ENCODE measurements at places on chromosomes 1 and 21. TPM values are rescaled to one million over a fixed set of nuclear protein-coding genes. Genes with fewer than 3 reads are reported as not detected.

- peaks cover 14% of the 10 kb centered on the region for H3K36me3 ChIP-seq
- no peaks in the 10 kb centered on the region for H3K27me3 ChIP-seq
- H3K4me1 ChIP-seq: peaks cover 56% of the 10 kb centered on the region
- peak overlapping the region; percentile 58 for H3K27ac ChIP-seq
- no peak for DNase-seq
Measured at GRCh38 chr1:223654083-223654482, 11.4 kb downstream of the CAPN8 start.

Gene OR10X1
- not detected for total RNA-seq

DNA sequence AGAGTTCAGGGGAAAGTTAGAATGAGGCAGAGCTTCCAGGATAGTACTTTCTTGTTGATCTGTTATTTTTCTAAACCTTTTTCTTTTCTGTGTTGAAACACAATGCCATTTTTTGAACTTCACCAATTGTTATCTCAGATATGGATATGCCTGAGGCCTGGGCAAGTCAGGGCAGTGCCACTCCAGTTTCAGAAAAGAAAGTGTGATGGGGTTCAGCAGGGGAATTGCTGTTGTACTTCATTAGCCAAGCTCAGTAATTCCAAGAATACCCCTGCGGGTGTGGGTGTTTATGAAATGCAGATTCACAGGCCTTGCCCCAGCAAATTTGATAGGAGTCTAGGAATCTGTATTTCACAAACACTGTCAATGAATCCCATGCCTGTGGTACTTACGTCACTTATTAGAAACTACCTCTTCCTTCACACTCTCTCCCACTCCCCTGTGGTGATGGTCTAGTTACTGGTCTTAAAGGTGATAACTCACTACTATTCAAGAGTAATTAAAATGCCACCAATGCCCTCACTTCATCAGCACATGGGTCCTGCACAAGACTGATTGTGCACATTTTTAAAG, 142.3 kb downstream of the PBX1 start:
- no peak overlapping the region for H3K4me3 ChIP-seq
- no peaks in the 10 kb centered on the region for H3K4me1 ChIP-seq
- H3K36me3 ChIP-seq: no peaks in the 10 kb centered on the region
- no peak overlapping the region for H3K27ac ChIP-seq
- DNase-seq: no peak

DNA sequence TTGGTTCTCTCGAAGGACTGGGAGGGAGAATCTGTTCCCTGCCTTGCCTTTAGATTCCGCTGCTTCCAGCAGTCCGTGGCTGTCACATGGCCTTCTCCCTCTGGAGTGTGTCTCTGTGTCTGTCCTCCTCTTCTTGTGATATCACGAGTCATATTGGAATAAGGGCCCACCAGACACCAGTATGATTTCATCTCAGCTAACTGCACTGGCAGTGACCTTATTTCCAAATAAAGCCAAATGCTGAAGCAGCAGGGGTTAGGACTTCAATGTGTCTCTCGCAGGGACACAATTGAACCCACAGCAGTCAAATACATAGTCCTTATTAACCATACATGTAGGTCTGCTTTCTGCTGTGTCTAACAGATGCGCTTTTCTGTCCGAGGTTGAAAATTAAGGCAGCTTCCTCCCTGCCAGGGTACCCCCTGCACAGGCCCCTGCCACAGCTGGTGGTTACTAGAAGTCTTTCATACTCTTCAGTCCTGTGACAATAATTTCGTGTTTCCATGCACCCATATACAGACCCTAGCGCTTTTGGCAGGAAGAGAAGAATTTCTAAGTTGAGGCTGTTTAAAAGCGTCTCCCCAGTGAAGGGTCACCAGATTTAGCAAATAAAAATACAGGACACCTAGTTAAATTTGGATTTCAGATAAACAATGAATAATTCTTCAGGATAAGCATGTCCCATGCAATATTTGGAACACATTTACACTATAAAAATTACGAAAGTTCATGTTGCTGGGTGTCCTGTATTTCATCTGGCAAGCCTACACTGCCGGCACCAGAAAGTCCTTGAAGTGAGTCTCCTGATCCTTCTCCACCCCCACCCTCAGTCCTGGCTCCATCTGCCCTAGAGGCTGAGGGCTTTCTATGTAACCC, 182.1 kb downstream of the ETS2 start:
- no peaks in the 10 kb centered on the region for H3K4me1 ChIP-seq
- H3K4me3 ChIP-seq: no peak overlapping the region
- no peak overlapping the region for H3K27ac ChIP-seq
- DNase-seq: no peak

Gene S100A9
- total RNA-seq: 10.6 TPM

GRCh38 chr1:68359045-68359444, 90.7 kb downstream of the RPE65 start:
- no peaks in the 10 kb centered on the region for H3K27me3 ChIP-seq
- H3K27ac ChIP-seq: peak overlapping the region; percentile 75
- H3K4me1 ChIP-seq: peaks cover 10% of the 10 kb centered on the region
- H3K4me3 ChIP-seq: no peak overlapping the region
- no peaks in the 10 kb centered on the region for H3K36me3 ChIP-seq

Gene OR2L8
- not detected for total RNA-seq

DNA sequence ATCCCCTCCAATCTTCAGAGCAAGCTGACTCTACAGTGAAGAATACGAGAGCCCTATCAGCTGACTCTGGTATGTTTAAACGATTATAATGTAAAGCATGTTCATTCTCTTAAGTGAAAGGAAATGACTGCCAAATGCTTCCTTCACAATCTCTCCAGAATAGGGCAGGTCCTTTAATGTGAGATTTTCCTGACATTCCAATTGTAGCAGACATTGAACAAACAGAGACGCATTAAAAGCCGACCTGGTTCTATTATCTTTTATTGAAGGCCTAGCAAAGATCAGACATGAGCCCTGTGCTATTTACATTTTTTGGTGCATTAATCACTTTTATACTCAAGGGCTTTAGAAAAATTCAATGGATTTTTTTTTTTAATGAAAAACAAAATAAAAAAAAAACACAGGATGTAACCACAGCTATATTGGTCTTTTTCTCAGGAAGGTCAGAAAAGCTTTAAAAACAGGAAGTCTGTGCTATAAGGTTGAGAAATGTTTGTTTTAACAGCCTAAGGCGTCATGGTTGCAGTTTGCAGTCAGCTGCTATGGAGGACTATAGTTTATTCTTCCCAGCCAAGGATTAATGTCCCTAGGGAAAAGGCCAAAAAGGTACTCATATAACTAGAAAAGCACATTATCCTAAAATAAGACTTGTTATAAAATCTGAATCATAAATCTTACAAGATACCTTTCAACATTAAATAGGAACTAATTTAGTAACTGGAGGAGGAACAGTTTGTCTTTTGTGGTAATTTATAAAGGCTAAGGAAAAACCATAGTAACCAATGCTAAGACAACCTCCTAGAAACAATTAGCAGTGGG, 104.8 kb downstream of the RERE start:
- H3K4me3 ChIP-seq: peak overlapping the region; percentile 42
- DNase-seq: no peak
- H3K4me1 ChIP-seq: peaks cover 29% of the 10 kb centered on the region

Gene CELA2A
- not detected for total RNA-seq

GRCh38 chr1:201376464-201377374, 761 bp downstream of the TNNT2 start:
- H3K4me1 ChIP-seq: peaks cover 9% of the 10 kb centered on the region
- H3K4me3 ChIP-seq: no peak overlapping the region
- peaks cover 33% of the 10 kb centered on the region for H3K36me3 ChIP-seq
- peak; percentile 64 for DNase-seq
- H3K27ac ChIP-seq: no peak overlapping the region
- peaks cover 78% of the 10 kb centered on the region for H3K27me3 ChIP-seq

GRCh38 chr1:181425566-181425965, 57.8 kb upstream of the CACNA1E start:
- H3K4me1 ChIP-seq: peaks cover 8% of the 10 kb centered on the region
- H3K36me3 ChIP-seq: no peaks in the 10 kb centered on the region
- DNase-seq: no peak
- no peaks in the 10 kb centered on the region for H3K27me3 ChIP-seq
- no peak overlapping the region for H3K4me3 ChIP-seq

Gene PROK1
- total RNA-seq: not detected

Gene CYP4X1
- 0.21 TPM for total RNA-seq

Gene C8B
- not detected for total RNA-seq

- no peak overlapping the region for H3K4me3 ChIP-seq
- peaks cover 14% of the 10 kb centered on the region for H3K36me3 ChIP-seq
- DNase-seq: no peak
- H3K27ac ChIP-seq: no peak overlapping the region
Measured at GRCh38 chr1:17045634-17046333, 8.0 kb downstream of the SDHB start.

DNA sequence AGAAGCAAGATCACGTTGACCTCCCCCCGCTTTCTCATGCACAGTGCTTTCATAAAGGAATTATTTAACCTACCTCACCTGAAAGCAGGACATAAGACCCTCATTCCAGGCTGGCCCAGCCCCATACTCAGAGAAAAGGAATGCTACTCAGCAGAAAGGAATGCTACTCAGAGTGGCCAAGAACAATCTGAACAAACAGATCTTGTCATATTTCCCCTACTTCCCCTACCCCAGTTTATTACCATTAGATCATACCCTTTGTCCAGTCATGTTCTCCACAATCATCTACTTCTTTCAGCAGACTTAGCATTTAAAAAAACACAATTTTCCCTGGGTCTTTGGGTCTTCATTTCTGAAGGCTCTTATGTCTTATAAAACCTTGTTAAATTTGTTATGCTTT, 89.8 kb downstream of the SLC16A1 start:
- H3K4me1 ChIP-seq: peaks cover 33% of the 10 kb centered on the region
- no peak for DNase-seq
- no peak overlapping the region for H3K4me3 ChIP-seq
- H3K36me3 ChIP-seq: no peaks in the 10 kb centered on the region
- H3K27ac ChIP-seq: peak overlapping the region; percentile 16
- no peaks in the 10 kb centered on the region for H3K27me3 ChIP-seq

DNA sequence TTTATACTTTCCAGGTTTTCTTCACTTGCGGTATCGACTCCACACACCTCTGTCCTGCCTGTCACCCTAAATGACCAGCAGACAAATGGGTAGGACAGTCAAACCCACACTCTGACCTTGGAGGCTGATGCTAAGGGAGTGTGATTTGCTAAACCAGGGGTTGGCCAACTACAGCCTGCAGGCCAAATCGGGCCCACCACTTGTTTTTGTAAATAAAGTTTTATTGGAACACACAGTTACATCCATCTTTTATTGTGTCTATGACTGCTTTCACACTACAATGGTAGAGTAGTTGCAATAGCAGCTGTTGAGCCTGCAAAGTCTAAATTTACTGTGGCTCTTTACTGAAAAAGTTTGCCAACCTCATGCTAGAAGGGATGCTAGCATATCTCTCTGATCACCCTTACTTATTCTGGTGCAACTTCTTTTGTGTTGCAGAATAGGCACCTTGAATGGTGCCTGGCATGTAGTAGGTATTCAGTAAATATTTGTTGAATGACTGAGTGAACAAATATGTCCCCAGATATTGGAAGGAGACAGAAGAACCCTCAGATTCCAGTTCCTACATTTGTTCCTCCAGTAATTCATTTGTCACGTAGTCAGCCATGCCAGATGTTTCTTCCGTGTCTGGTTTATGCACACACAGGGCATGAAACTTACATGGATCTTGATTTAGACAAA, 18.6 kb downstream of the IFNGR2 start:
- H3K4me3 ChIP-seq: no peak overlapping the region
- no peaks in the 10 kb centered on the region for H3K27me3 ChIP-seq
- peaks cover 67% of the 10 kb centered on the region for H3K36me3 ChIP-seq
- DNase-seq: no peak

Gene KCNJ15
- 34.8 TPM for total RNA-seq

Gene SON
- total RNA-seq: 188 TPM

GRCh38 chr1:107138166-107138565, 2.7 kb upstream of the NTNG1 start:
- peaks cover 24% of the 10 kb centered on the region for H3K27me3 ChIP-seq
- H3K4me1 ChIP-seq: peaks cover 16% of the 10 kb centered on the region
- H3K4me3 ChIP-seq: no peak overlapping the region

Gene ANGPTL3
- total RNA-seq: not detected

DNA sequence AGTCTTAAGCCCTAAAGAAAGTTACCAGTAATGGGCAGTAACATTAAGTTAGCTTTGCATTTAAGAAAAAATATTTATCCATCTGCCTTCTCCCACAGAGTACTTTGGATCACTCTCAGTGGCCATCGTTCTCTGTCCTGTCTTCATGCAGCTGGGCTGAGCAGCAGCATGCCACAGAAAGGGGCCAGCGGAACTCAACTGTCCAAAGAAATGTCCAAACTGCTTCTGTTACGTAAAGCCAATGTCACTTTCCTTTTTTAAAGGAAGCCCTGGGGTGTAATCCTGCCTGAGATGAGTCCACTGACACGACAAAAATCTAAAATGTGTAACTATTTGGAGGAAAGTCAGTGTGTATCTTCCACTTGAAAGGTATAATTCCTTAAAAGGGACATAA, 291.6 kb downstream of the SMYD3 start:
- no peaks in the 10 kb centered on the region for H3K27me3 ChIP-seq
- H3K36me3 ChIP-seq: no peaks in the 10 kb centered on the region
- no peak for DNase-seq
- no peaks in the 10 kb centered on the region for H3K4me1 ChIP-seq
- H3K27ac ChIP-seq: no peak overlapping the region

GRCh38 chr1:95245029-95245428, 11.0 kb downstream of the RWDD3 start:
- no peak overlapping the region for H3K4me3 ChIP-seq
- DNase-seq: no peak
- no peaks in the 10 kb centered on the region for H3K27me3 ChIP-seq
- peaks cover 24% of the 10 kb centered on the region for H3K36me3 ChIP-seq
- H3K27ac ChIP-seq: no peak overlapping the region

- H3K27ac ChIP-seq: no peak overlapping the region
- H3K27me3 ChIP-seq: no peaks in the 10 kb centered on the region
- no peaks in the 10 kb centered on the region for H3K36me3 ChIP-seq
Measured at GRCh38 chr1:163604896-163605295, 283.1 kb downstream of the NUF2 start.

Gene SH2D5
- total RNA-seq: 3.8 TPM

DNA sequence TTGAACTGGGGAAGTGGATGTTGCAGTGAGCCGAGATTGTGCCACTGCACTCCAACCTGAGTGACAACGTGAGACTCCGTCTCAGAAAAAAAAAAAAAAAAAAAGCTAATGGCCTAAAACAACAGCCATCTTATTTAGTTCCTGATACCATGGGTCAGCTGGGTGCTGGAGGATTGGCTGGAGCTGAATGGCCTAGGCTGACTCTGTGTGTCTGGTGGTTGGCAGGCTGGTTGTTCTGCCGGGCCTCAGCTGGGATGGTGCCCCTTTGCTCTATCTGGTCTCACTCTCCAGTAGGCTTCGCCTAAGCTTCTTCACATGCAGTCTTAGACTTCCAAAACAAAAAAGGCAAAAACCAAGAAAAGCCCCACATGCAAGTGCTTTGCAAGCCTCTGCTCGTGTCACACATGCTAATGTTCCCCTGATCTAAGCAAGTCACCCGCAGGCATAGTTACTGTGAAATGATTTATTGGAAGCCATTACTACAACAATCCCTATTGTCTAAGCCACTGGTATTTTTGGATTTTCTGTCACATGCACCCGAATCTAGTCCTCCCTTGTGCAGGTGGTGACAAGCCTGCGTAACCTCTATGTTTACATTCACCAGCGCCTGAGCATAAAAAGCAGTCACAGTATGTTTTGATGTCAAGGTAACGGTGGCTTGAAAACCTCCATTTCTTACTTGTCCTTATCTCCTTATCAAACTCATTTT, 39.6 kb upstream of the KANK4 start:
- H3K4me3 ChIP-seq: no peak overlapping the region
- no peaks in the 10 kb centered on the region for H3K4me1 ChIP-seq
- no peaks in the 10 kb centered on the region for H3K36me3 ChIP-seq
- no peak overlapping the region for H3K27ac ChIP-seq
